NCI-H524 (cell line): ENCODE measurements at places on chromosomes 1 and 21.

- DNase-seq = no peak
Observed at GRCh38 chr1:191134796-191135195, 657.1 kb upstream of the BRINP3 start.

DNA sequence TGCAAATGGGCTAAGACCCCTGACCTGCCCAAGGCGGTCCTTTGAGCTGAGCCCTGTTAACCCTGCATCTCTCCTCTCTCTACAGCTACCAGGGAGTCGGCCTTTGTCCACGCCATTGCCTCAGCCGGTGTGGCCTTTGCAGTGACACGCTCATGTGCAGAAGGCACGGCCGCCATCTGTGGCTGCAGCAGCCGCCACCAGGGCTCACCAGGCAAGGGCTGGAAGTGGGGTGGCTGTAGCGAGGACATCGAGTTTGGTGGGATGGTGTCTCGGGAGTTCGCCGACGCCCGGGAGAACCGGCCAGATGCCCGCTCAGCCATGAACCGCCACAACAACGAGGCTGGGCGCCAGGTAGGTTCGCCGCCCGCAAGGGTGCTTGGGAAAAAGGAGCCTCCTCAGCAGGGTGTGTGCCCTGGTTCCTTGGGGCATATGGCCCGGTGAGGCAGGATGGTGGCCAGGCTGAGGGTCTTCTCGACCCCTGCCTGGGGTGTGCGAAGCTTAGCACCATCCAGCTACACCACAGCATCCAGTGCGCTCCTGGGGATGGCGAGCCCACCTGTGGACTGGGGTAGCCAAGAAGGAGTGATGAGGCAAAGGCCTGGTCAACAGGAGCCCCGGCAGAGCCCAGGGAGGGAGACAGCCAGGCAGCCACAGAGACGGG, 31.8 kb upstream of the ARF1 start:
- no peak for DNase-seq

GRCh38 chr1:156130578-156130942, 16.0 kb downstream of the LMNA start:
- DNase-seq = no peak

DNA sequence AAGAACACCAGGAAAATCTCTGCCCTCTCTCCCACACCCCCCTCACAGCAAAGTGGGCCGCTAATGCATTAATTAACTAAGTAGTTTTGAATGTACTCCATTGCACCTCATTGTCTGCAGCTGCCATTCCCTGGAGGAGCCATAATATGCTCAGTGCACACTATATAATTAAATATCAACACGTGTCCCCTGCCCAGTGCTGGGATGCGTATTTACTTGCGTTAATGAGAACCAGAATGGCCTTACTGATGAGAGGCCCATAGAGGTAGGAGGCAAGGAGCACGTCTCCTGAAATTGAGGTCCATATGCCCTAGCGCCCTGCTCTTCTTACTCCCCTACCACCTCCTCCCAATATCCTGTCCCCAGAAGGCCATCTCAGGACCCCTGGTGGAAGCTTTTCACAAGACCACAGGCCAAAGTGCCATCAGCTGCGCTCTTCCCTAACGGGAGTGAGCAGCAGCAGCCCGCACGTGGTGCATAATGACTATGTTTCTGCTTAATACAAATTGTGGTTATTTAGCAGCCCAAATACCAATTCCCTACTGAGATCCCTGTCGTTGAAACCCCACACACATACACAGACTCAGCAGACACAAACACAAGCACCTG, 76.8 kb downstream of the PLXNA2 start:
- no peak for DNase-seq

DNA sequence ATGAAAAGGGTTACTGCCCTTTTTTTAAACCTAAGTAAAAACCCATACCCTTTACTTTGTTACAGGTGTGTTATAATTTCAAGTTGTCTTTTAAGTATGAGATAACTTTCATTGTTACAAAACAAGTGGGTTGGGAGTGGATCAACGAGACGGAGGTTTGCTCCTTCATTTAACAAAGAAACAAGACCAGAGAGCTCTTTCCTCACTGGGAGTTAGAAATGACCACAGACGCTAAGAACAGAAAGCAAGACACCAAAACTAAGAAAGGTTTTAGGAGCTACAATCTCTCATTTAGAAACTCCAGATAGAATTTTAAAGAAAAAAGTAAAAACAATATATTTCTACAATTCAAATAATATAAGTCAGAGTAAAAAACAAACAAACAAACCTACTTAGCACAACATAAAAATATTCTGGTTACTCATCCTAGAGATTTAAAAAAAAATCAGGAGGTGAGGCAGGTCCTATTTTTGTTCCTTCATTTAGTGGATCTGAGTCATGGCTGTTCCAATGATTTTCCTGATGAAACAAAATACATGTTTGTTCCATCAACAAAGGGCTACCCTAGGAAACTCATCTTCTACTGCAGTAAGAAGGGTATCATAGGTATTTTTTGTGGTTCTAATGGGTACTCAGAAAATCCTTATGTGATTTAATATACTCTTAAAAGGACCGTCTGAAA, 33.0 kb downstream of the APP start:
- no peak for DNase-seq

DNA sequence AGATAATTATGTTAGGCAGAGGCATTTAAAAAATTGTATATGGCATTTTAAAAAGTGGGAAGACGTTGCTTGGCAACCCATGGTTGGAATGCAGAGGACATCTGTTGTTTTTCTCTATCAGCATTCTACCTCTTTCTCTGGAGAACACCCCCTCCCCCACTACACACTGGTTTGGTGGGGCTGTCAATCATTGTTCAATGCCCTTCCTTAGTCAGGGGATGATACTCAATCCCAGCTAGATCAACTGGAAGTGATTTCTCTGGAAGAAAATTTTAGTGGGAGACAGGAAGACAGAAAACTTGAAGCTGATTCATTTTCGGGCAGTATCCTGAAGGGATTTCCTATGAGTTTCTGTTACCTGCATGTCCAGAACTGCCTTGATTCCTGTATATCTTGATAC, 35.7 kb upstream of the CAP1 start:
- peak; percentile 29 for DNase-seq

DNA sequence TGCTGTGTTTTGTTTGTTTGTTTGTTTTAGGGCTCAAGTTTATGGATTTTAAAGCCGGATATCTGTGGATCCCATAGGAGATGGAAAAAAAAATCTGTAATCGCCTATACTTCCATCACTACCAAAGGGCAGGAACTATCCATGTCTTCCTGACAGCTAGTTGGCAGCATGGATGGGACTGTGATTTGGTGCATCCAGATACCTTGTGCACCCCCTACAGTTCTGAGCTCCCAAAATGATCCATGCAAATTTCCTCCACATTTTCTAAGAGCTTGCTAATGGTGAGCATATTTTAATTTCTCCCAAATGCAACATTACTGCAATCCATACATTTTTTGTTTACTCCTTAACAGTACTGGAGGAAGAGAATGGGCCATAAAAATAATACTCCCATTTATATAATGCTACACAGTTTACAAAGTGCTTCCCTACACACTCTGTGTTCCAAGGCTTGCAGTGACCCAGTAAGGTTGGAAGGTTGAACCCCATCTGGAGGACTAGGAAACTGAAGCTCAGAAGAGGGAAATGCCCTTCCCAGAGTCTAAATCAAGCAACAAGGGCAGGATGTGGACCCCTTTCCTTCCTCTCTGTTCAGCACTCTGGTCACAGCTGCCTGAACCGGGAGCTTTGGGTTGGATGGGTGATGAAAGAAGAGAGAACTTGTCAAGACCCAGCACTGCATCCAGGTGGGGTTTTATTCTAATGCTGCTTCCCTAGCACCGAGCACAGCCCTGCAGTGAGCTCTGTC, 48.0 kb downstream of the CAPN8 start:
- peak; percentile 27 for DNase-seq

- DNase-seq = no peak
Observed at GRCh38 chr1:63316598-63316983, 5.8 kb upstream of the FOXD3 start.

DNA sequence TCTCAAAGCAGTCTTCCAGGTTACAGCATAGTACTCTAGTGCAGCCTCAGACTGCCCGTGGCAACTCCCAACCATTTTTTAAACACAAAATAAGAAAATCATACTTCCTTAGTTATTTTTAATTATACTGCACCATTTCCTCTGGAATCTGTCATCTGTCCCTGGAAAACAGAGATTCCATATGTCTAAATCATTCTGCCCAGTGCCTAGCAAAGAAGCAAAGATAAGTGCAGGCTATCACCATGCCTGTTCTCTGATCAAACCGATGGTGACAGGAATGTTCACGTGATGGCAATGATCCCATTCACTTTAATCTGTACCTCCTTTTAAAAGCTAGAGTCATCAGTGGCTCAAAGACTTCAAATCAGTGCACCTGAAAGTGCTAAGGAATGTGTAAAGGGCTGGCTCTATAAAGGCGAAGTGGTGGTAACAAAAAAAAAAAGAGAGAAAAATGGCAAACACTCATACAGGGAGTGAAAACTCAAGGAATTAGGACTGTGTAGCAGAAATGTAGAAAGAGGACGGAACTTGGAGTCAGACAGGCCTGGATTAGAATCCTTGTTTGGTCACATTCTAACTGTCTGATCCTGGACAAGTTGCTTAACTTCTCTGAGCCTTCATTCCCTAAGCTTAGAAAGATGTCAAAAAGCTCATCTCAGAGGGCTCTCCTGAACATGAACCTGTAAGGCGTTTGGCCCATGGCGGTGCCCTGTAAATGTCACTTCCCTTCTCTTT, 9.9 kb upstream of the CCN1 start:
- no peak for DNase-seq

GRCh38 chr21:41018431-41018830, 149.5 kb upstream of the BACE2 start:
- no peak for DNase-seq

DNA sequence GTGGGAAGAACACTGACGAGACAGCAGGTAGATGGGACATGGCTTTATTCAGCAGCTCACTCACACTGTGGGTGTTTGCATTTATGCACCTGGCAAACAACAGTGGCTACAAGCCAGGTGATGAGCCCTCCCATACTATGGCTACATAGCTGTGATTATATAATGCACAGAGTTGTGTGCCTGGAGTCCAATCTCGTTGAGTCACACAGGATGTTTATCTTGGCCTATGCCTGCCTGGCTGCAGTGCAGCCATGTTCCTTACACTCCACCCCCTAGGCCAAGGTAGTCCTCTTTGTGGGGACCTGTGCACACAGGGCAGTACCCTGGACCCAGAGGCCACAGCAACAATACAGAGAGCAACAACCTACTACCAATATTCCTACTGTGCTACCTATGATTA, 1643.8 kb downstream of the MRPL39 start:
- no peak for DNase-seq

DNA sequence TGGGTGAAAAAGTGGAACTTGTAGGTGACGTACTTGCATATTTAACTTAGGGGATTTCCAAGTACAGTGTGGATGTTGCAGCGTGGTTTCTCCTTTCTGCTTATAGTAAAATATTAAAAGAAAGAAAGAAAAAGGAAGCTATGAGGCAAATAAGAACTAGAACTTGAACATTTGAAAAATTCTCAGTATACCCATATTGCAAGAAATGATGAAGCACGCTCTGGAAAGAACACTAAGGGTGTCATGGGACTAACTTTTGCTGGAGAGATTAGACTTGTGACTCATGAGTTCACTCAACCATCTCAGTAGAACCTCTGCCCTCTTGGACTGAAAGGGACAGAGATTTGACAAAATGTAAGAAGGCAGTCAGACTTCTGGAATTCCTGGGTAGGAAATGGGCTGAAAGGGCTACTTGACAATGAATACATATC, 704.5 kb upstream of the ADGRL4 start:
- DNase-seq = no peak

DNA sequence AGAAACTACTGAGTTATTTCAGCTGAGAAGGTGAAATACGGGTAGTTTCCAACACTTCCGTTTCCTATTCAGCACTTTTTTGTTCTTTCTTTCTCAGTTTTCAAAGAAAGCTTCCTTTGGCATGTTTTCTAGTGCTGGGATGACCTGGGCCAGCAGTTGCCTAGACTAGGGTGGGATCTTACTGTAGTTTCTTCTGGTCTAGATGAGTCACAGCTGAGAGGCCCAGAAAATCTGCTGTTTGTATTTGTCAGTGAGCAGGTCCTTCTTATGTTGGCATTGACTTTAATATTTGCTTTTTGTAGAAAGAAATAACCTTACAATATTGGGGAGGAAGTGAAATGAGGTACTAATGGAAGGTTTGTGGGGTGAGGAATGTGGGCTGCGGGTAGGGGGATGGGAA, 22.2 kb downstream of the C1orf21 start:
- DNase-seq = no peak

- DNase-seq = peak; percentile 47
Observed at GRCh38 chr1:243818978-243819377, 31.1 kb downstream of the AKT3 start.

DNA sequence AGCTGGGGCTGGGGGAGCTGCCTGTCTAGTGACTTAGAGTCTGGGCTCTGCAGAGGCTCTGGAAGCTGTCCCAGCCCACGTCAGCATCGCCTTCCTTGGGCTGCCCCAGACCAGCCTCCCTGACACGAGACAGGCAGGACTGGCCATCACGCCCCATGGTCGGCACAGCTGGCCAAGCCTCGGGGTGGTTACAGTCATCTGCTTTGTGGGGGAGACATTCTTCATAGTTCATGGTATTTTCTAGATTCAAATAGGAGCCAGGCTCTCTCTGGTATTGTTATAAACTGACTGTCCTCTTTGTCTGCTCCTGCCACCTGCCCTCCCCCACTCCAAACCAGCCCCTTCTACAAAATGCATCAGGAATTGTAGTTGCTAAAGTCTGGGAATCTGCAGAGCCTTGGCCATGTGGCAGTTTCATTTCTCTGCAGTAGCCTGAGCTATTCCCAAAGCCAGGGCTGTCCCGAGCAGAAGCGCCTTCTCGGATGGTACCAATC, 29.4 kb downstream of the OLFML2B start:
- DNase-seq = no peak

DNA sequence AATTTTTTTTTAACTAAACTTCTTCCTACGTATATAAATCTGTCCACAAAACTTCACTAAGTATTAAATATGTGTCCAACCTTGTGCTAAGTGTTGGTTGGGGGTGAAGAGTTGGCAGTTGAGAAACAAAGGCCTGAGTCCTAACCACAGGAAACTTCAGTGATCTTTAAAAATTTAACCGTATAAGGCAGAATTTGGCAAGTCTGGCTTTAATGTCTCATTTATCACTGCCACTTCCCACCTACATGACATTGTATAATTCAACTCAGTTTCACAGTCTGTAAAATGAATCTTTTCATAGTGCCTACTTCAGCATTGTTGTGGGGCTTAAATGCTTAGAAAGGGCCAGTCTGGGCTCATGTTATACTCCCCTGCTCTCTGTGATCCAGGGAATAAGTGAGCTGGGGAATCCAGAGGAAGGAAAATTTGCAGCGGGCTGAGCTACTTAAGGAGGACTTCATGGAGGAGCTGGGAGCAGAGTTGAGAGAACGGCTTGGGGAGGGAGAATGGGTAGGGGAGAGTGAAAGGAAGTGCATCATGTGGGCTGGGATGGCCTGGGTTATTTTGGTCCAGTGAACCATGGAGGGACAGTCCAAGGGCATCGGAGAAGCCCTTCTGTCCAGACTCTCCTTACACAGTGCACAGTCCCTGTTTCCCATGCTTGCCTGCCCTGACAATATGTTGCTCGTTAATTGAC, 14.5 kb downstream of the IFNAR2 start:
- DNase-seq = no peak

DNA sequence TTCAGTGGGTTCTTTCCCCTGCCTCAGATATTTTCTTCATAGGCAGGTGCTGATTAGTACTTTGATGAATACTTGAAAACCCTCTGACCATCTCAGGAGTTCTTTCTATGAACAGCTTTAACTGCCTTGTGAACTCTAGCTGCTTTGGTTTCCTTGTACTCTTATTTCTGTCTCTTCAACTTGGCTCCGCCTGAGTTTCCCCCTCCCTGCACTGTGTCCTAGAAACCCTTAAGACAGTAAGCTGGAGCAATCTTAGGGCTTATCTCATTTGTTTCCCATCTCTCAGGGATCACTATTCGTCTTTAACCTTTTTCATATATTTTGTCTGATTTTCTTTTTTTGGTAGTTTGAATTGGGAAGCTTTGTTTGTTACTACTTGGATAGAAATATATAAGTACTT, 99.1 kb downstream of the PKN2 start:
- DNase-seq = no peak
